Jurkat, Clone E6-1 (cell line): ENCODE measurements at places on chromosomes 2 and 18.

DNA sequence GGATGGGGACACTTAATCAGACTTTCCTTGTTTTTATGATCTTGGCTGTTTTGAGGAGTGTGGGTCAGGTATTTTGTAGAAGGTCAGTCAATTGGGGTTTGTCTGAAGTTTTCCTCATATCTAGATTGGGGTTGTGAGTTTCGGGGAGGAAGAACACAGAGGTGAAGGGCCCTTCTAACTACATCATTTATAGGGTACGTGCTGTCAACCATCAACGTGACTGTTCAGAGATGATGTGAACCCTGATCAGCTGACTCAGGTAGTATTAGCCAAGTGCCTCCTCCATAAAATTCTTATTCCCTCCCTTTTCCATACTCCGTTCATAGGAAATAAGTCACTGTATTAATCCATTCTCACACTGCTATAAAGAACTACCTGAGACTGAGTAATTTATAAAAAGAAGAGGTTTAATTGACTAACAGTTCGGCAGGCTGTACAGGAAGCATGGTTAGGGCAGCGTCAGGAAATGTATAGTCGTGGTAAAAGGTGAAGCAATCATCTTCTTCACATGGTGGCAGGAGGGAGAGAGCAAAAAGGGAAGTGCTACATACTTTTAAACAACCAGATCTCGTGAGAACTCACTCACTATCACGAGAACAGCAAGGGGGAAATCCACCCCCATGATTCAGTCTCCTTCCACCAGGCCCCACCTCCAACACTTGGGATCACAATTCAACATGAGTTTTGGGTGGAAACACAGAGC lies 547.1 kb upstream of the LINC00305 start:
- peak; percentile 17 for DNase-seq

GRCh38 chr2:234753701-234754100 lies 198.1 kb upstream of the SH3BP4 start:
- no peak for DNase-seq

DNA sequence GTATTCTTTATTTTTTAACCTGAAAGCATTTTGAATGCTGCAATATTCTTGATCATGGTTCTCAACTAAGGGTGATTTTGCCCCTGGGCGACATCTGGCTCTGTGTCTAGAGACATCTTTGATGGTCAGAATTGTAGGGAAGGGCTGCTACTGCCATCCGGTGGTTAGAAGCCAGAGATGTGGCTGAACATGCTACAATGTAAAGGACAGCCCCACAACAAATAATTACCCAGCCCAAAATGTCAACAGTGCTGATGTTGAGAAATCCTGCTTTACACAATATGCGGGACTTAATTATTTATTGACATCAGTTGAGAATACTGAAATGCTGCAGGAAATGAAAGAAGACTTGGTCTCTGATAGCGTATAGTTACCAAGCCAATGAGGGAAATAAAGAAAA lies 37.5 kb upstream of the SERPINB2 start:
- no peak for DNase-seq

DNA sequence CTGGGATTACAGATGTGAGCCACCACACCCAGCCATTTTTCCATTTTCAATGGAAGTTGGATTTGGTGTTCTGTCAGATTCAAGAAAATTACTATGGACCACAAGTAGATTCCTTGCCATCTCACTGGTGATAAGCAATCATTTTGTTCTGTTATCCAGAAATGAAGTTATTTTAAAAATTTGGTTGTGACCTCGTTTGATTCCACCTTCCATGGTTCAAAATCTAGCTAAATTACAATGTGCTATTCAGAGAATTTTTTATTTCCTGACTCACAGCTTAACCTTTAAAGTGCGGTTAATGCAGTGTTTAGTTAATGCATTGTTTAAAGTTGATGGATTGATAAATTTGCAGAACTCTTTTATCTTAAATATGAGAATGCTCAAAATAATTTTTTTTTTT lies 243.2 kb upstream of the BOD1L2 start:
- DNase-seq = no peak

GRCh38 chr2:73059106-73059505 lies 12.4 kb downstream of the SFXN5 start:
- no peak for DNase-seq

GRCh38 chr2:75619956-75620740 lies 26.4 kb upstream of the MRPL19 start:
- DNase-seq = no peak

- no peak for DNase-seq
Measured at GRCh38 chr2:10190737-10191532, 68.4 kb downstream of the RRM2 start.

- no peak for DNase-seq
Measured at GRCh38 chr2:204024906-204025475, 88.4 kb downstream of the ICOS start.

DNA sequence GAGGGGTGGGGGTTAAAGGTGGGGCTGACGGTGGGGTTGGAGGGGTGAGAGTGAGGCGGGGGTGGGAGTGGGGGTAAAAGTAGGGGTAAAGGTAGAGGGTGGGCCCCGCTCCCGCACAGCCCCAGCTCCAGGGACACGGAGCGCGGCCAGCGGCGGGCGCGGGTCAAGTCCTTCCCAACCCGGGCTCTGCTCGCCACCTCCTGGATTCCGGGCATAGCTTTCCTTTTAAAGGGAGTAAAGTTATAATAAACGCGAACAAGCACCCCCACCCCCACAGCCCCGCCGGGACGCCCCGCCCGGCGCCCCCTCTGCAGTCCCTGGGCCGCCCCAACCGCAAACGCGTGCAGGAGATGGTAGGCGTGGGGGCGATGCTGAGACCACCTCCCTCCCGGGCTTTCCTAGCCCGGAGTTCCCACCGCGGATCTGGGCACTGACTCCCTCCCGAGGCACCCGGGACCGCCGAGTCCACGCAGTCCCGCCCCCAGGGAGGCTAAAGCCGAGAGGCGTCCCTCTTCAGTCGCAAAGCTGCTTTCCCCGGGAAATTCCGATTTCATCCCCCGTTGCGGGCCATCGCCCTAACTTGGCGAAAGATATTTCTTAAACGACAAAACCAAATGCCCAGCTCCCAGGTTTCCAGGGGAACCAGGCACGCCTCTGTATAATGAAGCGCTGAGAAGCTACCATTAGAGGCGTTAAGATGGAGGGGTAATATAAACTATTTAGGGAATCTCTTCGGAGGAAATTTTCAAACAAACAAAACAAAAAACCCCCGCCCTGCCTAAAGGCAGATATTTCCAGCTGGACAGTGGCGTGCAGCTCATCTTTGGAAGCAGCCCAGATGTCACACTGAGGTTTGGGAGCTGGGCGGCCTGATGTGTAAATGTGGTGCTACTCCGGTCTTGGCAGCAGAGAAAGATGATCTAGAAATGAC lies at the start of gene LIMS2:
LIMS2 (minus strand) TSS at position 200 of the 931 bp plus-strand sequence. CDS start 506 bp downstream, outside the sequence.
- DNase-seq = no peak

DNA sequence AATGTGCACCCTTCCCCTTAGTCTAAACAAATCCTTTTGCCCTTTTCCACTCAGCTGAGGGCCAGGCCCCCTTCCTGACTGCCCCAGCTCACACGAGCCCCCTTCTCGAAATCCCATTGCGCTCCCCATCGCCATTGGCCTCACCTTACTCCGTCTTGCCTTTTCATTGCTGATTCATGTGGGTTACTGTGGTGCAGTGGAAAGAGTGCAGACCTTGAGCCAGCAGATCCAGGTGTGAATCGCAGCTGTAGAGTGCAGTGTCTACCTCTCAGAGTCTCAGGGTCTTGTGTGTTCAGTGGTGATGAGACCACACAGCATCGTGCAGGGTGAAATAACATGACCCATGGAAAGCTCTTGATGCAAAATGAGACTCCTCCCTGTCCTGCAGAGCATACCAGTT lies 132.4 kb upstream of the APCDD1 start:
- no peak for DNase-seq

GRCh38 chr2:101779656-101780055 lies 82.1 kb downstream of the MAP4K4 start:
- no peak for DNase-seq

- DNase-seq = no peak
Measured at GRCh38 chr2:217182926-217183325, 323.1 kb upstream of the TNP1 start.

DNA sequence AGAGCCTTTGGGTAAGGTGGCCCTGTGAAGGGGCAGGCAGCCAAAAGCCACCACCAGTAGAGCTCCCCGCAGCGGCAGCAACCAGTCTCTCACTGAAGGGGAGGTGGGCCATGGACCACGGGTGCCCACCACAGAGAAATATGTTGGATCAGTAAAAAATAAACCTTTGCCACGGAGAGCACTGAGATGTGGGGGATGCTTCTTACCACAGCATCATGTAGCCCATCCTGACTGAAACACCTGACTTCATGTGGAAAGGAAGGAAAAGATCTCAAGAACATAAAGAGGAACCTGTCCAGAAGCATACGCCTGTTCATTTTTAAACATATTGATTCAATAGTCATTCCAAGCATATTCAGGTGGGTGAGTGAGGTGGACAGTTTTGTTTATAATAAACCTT lies 51.1 kb downstream of the LONRF2 start:
- DNase-seq = no peak

DNA sequence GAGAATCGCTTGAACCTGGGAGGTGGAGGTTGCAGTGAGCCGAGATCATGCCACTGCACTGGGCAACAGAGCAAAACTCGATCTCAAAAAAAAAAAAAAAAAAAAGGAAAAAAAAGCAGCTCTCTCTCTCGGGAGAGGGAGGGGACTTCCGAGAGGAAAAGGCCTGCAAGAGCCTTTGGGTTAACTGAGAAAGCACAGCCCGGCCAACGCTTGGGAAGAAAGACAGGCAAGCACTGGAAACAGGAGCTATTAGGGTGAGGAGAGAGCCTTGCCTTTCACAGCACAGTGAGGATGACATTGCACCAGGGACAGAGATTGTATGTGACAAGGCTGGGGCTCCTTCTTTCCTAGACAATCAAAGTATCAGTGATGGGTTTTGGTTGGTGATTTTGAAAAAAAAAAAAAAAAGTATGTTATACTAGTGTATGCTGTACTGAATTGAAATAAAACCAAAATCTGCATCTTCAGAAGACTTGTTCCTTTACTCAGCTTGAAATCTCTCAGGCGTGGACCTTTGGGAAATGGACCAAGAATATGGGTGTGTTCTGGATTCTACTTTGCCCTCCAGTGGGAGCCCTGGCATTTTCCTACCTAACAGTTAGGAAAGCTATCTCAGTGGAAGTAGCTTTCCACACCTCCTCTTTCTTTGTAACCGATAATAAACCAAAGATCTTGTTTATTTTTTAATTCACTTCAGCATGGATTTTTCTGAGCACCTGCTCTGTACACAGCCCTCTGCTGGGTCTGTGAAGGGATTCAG lies 16.7 kb downstream of the SRSF7 start:
- DNase-seq = no peak

- DNase-seq = no peak
Measured at GRCh38 chr2:140136861-140137260, 1356.7 kb upstream of the NXPH2 start.

DNA sequence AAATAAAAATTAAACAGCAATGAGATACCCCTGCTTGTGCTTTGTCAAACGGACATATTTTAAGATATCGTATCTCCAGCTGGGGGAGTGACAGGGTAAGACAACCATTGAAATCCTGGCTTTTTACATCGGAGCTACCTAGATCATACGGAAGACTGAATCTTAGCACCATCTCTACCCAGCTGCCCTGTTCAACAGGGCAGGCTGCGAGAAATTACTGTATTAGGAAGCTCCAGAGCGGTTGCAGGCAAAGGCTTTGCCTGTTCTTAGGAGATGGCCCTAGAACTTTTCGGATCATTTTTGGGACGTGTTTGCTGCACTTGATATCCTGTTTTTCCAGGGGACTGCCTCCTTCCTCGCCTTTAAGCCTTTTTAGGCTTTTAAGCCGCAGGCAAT lies 2.0 kb upstream of the PRKCE start:
- DNase-seq = no peak

- no peak for DNase-seq
Measured at GRCh38 chr18:67310826-67311225, 205.7 kb downstream of the DSEL start.

- no peak for DNase-seq
Measured at GRCh38 chr2:240419271-240419670, 16.2 kb upstream of the GPC1 start.

- DNase-seq = no peak
Measured at GRCh38 chr18:22080035-22080434, 89.4 kb upstream of the GATA6 start.

- DNase-seq = peak; percentile 34
Measured at GRCh38 chr2:224650815-224651439, 65.2 kb downstream of the CCDC195 start.

GRCh38 chr2:2291500-2292260 lies 39.4 kb downstream of the MYT1L start:
- DNase-seq = no peak

GRCh38 chr2:3572620-3573019 lies 2.4 kb upstream of the RPS7 start:
- DNase-seq = no peak

- DNase-seq = no peak
Measured at GRCh38 chr2:237496428-237496827, 9.4 kb downstream of the MLPH start.

- no peak for DNase-seq
Measured at GRCh38 chr2:20506201-20506685, 59.4 kb downstream of the RHOB start.

GRCh38 chr2:229997565-229997964 lies 71.2 kb downstream of the SLC16A14 start:
- DNase-seq = no peak

DNA sequence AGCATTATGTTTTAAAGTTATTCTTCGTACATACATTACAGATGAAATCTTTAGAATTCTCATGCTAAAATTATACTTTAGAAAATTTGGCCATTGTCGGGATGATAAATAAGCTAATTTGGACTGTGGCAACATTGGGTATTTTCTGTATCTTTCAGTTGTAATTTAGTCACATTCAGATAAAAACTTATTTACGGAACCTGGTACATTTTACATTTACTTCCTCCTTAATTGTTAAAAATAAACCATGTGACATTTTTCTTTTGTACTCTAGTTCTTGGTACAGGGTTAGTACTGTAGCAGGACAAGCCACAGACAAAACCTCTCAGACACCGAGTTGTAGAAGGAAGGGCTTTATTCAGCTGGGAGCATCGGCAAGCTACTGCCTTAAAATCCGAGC lies 4.2 kb downstream of the CNDP2 start:
- no peak for DNase-seq

- DNase-seq = no peak
Measured at GRCh38 chr2:61229936-61230335, 67.9 kb downstream of the C2orf74 start.

DNA sequence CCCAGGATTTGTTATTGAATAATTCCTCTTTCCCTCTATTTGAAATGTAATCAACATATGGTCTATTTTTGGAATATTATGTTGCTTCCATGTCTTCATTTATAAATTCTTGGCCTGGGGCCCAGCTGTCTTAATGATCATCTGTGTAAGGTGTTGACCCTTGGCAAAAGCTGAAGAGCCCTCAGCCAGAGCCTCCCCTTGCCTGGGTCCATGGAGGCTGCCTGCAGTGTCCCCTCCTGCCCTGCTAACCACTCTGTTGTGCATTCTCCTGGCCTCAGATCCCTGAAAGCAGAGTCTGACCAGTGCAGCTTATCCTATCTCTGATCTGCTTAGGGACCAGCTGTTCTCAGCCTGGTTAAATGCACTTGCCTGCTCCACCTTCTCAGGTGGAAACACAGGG lies 226.1 kb upstream of the APCDD1 start:
- no peak for DNase-seq
